ENCODE measurements at places on chromosomes 4 and X.

- no peak for DNase-seq
Observed at GRCh38 chr4:28211676-28212470, 1351.2 kb downstream of the STIM2 start.

GRCh38 chr4:1759170-1759817, 33.8 kb upstream of the FGFR3 start:
- DNase-seq: no peak

- DNase-seq: no peak
Observed at GRCh38 chr4:152936446-152937335, 568 bp downstream of the FHDC1 start.

- DNase-seq: no peak
Observed at GRCh38 chr4:66465111-66465510, 794.8 kb upstream of the EPHA5 start.

DNA sequence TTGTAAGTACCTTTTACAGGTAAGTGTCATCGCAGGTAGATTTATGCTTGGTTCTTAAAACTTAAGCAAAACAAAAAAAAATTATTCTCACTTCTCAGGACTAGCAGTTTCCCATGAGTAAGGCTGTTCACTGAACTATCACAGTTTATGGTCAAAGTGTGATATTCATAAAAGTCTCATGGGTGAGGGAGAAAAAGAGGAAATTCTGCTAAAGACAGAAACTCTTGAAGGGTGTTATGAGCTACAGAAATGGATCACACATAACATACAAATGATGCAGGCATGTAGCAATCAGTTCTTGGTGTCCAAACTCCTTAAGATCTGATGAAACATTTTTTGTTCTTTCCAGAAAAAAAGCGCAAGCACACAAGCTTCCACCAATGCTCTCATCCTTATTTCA, 8.5 kb downstream of the RAB9A start:
- DNase-seq: no peak

DNA sequence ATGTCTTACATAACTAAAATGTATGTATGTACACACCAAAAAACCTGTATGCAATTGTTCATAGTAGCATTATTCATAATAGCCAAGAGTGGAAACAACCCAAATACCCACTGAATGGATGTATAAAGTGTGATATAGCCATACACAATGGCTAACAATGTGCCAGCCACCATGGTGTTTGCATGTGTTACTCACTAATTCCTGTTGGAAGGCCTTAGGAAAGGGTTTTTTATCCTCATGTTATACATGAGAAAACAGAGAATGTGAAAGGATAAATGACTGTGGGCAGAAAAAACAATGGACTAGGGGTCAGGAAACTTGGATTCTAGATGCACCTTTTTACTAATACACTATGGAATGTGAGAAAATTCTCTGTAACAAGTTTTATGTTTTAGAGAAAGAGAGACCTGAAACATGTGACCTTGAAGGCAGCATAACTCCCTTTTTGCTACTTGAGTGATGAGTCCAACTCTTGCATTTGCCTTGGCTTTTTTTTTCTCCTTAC, 55.7 kb downstream of the TIGD2 start:
- no peak for DNase-seq

- DNase-seq: no peak
Observed at GRCh38 chr4:2364654-2365053, 53.8 kb downstream of the ZFYVE28 start.

- DNase-seq: no peak
Observed at GRCh38 chrX:140467211-140467610, 37.7 kb downstream of the SOX3 start.

- DNase-seq: no peak
Observed at GRCh38 chr4:26782830-26783202, 77.8 kb upstream of the STIM2 start.

GRCh38 chr4:60034361-60034760, 1165.8 kb upstream of the ADGRL3 start:
- no peak for DNase-seq

DNA sequence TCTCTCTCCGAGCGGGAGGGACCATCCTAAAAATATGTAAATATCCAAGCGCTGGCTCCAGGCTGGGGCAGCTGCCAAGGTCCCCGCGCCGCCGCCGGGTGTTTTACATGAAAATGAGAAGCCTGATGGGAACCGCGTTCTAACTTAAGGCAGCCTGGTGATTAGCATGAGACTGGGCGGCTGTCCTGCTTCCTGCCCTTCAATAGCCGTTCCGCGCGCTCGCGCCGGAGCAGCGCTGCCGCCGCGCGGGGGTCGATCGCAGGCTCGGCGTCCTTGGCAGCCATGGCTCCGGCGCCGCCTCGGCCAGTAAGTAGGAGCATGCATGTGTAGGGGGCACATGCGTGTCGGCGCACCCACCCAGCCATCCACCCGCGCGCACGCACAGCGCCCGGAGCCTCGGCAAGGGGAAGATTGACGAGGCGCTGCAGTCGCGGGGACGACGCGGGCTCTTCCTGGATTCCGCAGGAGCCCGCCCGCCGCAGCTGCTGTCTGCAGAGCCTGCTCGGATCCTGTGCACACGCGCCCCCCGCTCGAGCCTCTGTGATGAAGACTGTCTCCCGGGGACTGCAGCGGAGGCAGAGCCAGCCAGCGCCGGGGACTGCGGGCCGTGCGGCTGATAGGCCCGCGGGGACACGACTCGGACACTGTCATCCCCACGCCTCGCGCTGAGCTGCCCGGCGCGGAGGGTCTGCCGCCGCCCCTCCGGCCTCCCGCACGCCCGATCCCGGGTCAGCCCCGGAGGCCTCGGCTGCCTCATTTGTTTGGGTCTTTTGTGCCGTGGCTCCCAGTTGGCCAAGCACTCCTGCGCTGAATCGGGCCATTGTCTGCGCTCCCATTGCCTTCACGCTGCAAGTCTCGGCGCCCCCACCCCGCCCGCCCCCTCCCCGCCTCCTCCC, 734 bp downstream of the STOX2 start:
- no peak for DNase-seq

GRCh38 chr4:153211986-153212728, 7.9 kb downstream of the TRIM2 start:
- no peak for DNase-seq

DNA sequence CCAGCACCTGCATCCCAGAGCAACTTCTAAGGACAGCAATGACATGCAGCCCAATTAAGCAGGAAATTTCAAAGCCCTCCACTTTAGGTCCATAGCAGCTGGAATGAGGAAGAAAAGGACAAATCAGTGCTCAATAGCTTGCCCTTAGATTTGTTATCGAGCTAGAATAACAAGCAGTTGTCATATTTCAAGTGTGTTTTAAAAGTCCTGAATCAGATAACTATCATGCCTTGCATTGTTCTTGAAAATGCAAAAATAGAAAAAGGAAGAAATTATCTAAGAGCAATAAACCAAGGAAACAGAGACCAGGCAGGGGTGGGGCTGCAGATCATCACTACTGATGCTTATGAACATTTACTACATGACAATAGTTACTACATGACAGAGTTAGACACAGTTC, 43.9 kb upstream of the KLF3 start:
- DNase-seq: no peak

Data from left kidney (tissue), 8 donors.